ENCODE measurements at places on chromosomes 13 and 19.
A peak's percentile ranks its signal among the peaks of the same experiment; 100 is the strongest.

DNA sequence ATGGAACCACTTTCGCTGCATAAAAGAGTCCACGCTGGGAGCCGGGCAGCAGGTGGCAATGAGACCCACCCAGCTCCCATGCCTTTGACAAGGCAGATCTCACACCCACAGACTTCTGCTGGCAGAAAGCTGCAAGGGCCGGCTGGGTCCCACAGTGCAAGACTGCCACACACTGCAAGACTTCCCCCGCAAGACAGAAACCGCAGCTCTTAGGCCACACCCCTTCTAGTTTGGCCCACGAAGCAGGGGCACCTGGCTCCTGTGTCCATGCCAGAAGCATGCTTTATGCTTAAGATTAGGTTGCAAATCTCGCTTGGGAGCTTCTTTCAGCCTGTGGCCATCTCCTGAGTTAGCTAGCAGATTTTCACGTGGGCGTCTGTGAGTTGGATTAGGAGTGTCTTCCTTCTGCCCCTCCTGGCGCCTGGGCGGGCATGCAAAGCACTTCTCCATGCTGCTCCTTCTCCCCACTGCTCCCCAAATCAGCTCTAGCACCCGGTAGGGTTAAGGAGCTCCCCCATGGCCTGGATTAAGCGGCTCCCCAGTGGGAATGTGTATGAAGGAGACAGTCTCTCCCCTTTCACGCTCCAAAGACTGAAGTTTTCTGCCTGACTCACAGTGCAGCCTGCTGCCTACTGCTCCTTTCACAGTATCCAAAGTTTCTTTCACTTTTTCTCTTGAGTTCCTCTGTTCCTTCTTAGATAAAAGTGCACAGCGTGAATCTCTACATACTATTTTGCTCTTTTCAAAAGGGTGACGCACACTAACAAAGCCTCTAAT, 17.7 kb downstream of the GPC6 start:
- DNase-seq, result no peak

GRCh38 chr19:52786078-52786463, 520 bp downstream of the ZNF600 start:
- peak; percentile 63 for DNase-seq

DNA sequence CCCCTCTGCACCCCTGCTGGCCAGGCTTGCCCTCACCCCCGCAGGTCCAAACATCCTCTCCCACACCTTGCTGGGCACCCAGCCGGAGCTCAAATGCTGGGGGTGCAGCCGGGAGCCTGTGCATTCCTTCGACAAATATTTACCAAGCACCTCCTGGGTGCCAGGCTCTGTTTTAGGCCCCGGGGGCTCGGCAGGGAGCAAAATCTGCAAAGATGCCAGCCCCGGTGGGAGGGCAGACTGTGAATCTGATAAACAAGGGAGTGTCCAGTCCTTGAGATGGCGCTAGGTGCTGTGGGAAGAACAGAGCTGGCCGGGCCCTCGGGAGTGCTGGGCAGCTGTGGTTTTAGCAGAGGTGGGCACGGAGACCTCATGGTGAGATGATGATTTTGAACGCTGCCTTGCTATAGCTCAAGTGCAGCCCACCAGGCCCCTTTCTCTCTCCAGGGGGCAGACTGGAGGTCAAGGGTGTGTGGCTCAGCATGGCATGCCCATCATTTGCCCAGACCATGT, 10.6 kb downstream of the NFIX start:
- no peak for DNase-seq

DNA sequence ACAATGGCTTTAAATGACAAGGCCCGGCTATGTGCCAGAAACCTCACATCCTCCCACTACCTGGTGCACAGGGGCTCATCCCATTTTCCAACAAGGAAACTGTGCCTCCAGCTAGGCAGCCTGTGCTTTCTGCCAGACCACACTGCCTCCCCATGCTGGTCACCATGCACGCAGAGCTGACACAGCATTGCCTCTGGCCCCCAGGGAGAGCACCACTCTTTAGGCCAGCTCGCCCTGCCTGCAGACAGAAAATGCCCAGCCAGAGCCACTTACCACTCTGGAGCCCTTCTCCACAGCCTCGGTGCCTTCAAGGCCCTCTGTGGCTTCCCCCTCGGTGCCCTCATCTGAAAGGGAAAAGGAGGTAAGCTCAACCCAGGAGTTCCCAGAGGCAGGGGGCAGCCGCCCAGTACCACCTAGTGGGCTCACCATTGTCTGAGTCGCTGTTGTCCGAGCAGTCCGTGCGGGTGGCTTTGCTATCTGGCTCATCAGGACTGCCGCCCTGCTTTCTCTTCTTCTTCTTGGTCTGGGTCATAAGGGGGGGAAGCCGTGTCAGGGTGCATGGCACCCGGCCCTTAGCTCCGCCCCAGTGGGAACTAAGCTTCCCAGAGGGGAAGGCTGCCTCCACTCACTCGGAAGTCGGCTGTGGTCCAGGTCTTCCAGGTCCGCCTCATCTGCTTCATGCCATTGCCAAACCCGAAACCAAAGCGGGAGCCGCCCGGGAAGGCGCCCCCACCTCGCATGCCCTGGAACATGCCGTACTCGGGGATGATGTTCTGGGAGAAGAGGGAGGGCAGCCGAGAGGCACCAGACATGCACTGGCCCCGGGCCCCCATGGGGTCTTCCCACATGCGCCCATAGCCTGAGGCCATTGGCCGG, 18.0 kb downstream of the AKAP8L start:
- no peak for DNase-seq

DNA sequence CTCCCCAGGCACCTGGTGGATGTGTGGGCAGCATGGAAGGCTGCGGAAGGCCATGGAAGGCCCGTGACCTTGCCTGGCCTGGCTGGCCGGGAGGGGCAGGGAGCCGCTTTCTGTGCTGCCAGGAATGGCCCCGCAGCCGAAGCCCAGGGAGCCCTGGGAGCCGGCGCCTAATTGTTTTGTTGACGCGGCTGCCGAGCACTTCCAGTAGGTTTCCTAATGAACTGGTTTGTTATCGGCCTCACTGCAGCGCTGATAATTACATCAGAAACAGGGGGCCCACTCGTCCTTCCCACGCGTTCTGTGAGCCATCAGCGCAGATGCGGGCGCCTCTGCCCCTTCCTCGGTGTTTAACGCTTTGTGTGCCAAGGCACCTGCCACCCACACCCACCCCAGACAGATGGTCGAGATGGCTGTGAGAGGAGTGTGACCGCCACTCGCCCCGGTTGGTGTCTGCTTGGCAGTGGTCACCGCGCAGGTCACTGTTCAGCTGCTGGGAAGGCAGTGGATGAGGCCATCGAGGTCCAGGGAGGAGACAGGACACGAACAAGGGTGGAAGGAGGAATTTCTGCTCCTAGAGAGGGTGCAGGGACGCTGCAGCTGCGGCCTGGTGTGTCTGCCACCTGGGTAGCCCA, 124.5 kb downstream of the KDM4B start:
- DNase-seq, result no peak

GRCh38 chr13:46756977-46757376, 40.0 kb downstream of the ESD start:
- DNase-seq, result no peak

DNA sequence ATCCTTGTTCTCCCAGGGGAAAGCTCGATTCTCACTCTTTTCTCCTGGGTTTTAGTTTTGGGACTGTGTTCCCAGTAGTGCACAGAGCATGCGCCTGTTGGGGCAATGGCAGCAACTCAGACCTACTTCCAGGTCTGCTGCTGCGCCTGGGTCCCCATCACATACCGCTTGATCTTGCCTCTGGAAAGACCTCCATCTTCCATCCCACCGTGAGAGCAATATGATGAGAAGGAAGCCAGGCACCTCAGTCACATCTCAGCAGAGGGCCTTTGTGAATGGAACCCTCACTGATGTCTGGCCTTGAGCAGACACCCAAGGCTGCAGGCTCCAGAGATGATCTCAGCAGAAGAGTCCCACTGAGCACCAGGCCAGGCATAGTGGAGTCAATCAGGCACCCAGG, 176.8 kb upstream of the ZNF507 start:
- no peak for DNase-seq

DNA sequence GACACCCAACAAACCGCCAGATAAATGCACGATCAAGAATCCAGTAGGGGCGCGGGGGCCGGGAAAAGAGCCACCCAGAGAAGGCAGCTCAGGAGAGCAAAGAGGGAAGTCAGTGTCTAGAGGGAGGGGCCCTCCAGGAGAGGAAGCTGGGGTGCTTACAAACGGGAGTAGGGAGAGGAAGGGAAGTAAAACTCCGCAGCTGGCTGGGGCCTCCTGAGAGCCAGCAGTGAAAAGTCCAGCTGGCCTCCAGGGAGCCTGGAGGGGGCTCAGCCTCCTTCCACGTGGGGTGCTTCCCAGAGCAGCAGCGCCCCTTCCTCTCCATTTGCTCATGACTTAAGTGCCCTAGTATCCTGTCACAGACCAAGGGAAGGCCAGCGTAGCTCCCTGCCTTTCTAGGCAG, 51.8 kb downstream of the TMED1 start:
- DNase-seq, result no peak

GRCh38 chr19:4970558-4971423, 1.9 kb downstream of the KDM4B start:
- DNase-seq, result no peak

DNA sequence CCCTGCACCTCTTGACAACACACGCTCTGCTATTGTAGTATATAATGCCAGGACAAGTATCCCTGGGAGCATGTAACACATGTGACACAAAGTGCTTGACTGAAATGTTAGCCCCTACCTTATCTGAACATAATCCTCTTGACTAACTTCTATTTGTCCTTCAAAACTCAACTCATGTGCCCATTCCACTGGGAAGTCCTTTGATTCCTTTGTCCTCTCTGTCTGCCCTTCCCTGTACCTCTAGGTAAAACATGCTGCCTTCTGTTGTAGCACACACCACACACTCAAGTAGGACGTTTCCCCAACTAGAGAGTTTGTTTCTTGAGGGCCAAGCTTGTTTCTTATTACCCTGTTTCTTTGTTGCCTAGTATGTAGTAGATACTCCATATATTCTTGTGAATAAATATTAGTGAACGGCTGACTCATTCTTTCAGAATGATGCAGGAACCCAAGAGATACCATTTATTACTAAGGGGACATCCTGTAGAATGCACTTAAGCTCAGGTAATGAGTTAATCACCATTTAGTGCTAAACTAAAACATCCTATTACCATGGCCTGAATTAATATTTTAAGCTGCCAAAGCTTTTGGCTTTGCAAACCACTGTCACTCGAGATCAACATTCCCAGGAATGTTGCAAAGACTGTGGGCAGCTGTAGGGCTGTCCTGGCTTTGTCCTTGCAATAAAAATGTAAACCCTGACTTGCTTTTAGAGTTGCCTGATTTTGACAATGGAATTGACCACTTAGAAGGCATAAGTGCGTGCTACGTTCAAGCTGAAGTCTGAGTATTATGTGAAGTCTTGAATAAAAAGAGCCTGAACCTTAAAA, 313.4 kb downstream of the COG6 start:
- no peak for DNase-seq

DNA sequence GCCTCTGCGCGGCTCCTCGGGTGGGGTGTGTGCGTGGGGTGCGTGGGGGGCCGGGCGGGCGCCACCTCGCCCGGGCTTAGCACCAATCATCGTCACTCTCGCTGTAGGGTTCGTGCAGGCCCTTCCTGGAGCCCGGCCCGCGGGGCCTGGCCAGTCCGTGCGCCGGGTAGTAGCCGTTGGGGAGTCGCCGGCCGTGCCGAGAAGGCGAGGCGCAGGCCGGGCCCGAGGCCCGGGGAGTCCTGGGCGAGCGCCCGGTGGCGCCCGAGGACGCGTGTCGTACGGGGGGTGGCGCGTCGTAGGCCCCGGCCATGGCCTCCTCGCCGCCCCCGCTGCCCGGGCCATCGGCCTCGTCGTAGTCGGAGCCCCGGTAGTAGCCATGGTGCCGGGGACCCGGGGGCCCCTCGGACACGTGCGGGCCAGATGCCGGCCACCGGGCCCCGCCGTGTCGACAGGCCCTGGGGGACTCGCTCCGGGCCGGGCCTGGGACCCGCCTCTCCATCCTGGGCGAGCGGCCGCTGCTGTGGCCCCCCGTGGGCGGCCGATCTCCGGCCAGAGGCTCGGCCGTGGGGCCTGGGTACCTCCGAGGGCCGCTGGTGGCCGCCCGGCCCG, 57.1 kb downstream of the IER2 start:
- DNase-seq, result no peak

DNA sequence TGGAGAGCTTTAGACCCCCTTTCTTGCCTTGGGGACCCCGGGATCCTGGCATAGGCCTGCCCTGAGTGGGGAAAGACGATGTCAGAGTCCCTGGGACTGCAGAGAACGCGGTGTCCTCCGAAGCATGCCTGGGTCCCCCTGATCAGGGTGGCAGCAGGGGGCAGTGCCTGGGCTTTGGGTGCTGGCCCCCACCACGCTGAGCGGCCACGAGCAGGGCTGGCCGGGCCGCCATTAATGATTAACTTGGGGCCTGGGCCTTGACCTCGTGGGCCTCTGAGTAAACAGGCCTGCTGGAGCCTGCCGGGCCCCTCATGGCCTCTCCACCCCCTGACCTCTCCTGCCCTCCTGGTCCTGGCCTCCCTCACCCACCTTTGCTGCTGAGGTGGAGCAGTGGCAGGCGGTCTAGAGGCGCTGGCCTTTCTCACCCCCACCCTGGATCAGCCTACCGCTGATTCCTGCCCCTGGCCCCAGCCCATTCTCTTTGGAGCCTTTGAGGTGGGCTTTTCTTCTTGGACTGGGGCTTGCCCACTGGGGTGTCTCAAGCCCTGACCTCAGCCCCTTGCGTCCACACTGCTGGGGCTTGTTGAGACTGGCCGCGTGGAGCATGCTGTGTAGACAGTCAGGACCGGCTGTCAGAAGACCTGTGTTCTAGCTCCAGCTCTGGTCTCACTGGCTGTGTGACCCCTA, 26.3 kb downstream of the CEBPA start:
- DNase-seq, result no peak

GRCh38 chr13:103883164-103883563, 816.9 kb upstream of the SLC10A2 start:
- peak; percentile 88 for DNase-seq

All from RWPE2 (cell line).